ENCODE measurements at places on chromosomes 5 and 9.

DNA sequence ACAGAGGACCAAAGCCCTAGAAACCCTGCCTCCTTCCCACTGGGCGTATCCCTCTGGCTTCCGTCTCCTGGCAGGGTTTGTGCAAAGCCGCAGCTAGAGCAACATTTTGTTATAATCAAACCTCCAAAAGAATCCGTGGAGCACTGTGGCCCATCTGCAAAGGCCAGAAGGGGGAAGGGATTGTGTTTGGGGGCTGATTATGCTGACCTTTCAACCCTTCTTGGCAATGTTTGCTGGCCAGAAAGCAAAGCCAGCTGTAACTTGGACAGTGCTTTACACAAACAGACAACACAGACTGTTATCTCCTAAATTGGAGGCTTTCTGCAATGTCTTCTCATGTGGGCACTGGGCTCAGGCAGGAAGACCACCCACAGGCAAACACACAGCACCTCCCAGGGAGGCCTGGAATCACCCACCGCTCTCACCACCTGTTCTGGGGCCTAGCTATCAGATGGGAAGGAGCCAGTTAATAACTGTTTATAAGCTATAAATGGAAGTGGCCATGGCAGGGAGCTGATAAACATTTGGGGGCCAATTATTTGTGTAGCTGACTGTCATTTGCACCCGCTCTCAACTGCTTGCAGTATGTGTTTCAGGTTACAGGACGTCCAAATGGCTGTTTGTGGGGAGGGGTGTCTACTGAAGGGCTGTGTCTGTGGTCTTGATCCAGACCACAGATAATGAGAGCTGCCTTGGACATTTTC is 121.6 kb upstream of the ERCC6L2 start:
- no peak for DNase-seq

DNA sequence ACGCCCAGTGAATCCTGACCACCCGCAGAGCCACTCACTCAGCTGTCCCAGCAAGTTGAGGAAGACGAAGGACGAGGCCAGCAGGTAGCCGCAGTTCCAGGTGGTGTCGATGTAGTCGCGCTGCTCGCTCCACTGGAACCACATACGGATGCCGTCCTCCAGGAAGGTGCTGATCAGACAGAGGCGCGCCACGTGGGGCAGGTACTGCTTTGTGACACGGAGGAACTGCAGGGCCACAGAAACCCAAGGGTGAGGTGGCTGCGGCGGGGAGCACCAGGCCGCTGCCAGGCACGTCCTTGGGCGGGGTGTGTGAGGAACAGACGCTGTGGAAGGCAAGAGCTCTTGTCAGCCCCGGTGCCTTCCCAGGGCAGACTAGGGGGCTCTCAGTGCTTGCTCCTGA is 8.6 kb downstream of the SURF4 start:
- no peak for DNase-seq

DNA sequence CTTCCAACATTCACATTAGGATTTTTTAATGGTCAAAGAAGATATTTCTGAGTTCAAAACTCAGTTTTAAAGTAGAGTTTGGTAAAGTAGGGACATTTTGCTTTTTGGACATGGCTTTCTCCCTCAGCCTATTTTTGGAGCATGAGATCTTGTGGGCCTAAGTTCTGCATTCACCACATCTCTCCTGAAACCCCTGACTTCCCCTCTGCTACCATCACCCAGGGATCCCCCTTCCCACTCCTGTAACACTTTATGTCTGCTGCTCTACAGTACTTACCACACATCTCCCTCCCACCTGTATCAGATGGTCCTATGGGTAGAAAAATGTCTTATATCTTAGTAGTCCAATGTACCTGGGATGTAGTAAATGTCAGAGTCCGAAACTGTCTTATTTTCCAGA is 48.2 kb upstream of the JAK2 start:
- DNase-seq: no peak

DNA sequence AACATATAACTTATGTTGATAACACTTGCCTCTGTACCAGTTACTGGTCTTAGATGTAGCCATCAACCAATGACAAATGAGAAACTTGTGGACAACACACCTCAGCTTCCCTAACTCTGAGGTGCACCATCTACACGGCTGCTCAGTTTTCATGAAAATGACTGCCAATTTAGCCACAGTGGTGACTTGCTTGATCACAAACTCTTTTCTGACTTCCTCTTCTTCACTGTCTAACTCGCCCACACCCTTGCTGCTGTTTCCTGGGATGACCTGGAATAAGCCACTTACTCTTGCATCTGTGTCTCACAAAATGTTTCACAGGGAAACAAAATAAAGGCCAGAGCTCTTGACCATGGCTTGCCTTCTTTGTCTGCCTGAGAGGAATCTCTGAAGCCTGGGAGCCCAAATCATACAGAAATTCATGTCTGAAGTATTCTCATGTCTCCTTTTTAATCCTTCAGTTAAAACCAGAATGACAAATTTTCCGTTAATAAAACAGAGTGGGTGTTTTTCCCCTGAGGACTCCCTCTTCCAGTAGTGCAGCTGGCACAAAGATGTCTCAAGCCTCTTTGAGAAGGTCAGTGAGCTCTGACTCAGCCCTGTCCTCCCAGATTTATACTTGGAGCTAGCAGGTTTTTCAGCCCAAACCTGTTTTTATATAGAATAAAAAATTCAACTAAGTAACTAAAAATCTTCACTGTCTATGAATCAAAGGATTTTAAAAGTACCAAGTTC is 126.5 kb upstream of the PAM start:
- DNase-seq: no peak

Data from activated CD4-positive, alpha-beta T cell treated with anti-CD3 and anti-CD28 coated beads, Interleukin-2, amount 50 U/mL, for 24 hours (primary cell).